ENCODE measurements at places on chromosomes 16 and 17.

- DNase-seq = peak; percentile 6
These were observed 338.0 kb downstream of the WWOX start for GRCh38 chr16:78437352-78437968.

DNA sequence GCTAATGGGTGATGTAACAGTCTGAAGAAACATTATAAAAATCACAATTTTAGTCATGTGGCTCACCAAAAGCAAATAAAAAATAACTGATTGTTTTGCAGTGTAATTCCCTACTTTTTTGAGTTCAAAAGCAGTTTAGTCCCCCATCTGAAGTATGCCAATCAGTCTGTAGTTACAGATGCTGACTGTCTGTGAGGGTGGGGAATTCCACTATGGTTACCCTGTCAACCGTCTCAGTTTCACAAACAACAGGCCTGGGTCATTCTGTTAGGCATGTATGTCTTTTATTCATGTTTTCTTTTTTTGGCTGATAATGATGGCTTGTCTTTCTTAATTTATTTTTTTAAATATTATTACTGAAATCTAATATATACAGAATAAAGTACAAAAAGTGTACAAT is 69.3 kb downstream of the STXBP4 start:
- DNase-seq = no peak

DNA sequence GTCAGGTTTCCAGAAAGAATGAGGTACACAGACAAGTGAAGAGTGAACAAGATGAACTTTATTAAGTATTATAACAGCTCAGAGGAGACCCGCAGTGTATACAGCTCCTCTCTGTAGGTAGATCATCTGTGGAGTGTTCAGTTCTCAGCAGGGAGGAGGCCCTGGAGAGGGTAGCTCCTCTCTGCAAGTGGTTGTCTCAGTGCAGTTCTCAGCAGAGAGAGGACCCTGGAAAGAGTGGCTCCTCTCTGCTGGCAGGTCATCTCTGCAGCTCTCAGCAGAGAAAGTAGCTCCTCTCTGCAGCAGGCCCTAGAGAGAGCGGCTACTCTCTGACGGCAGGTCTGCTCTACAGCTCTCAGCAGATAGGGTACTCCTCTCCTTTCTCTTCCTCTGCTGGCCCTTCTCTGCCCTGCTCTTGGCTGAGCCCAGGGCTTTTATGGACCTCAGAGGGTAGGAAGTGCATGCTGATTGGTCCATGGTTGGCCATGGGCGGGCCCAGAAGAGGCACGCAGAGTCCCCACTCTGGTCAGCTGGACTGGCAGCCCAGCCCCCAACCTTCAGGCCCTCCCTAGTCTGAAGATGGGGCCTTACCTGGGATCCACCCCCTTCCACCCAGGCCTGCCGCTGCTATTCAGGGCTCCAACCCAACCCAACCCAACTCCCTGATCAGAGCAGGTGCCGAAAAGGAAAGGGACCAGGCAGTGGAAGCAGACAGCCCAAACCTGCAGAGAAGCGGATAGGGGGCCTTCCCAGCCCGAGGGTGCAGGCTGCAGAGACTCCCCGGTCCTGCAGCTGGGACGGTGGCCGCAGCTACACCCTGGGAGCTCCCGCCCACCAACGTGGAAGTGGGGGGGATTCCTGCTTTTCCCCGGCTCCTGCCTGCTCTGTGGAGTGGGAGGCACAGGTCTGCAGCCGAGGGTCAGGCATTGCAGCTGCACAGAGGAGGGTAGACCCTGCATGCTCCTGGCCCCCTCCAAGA is 18.5 kb upstream of the DNAJA2 start:
- no peak for DNase-seq

GRCh38 chr17:61106354-61106753 is 293.3 kb upstream of the TBX2 start:
- DNase-seq = no peak

DNA sequence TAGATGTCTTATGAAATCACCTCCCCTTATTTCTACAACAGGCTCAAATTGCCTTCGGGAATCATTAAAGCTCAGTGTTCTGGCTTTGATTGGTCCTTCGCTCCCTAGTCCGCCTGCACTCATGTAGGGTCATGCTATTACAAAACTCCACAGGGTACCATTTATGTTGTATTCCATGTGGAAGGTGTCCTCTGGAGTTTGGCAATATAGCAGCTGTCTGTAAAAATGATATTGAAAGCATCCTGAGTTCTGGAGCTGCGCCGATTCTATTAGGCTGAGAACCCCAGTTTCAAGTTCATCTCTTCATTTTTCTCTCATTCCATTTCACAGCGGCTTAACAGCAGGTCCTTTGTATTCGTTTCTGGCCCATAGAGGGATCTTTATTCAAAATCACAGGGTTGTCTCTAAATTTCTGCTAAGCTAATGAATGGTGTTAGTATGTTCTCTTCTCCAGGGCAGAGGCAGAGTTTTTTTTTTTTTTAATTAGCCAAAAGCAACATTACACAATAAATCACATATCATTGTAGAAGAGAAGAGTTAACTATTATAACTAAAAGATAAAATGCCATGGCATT is 71.9 kb upstream of the TEKT1 start:
- no peak for DNase-seq

GRCh38 chr17:17089796-17090641 is 47.8 kb downstream of the MPRIP start:
- DNase-seq = no peak

- no peak for DNase-seq
These were observed 197.3 kb upstream of the SDK2 start for GRCh38 chr17:73841431-73842060.

GRCh38 chr17:40361063-40361924 is 3.2 kb downstream of the GJD3 start:
- DNase-seq = no peak

DNA sequence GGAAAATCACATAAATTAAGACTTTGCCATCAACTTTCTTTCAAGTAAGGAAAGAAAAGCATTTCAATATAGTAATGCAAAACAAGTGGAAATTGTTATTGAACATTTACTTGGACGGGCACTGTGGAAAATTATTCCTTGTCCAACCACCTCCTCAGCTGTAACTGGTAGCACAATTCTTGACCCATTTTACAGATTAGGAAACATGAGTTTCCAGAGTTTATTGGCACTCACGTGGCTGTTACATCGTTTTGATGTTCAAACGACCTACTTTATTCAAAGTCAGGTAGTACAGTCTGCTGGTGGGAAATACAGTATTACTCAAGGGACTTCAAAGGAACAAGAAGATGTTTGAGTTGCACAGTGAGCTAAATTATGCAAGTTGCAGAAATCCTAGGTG is 866 bp upstream of the PCTP start:
- DNase-seq = no peak

DNA sequence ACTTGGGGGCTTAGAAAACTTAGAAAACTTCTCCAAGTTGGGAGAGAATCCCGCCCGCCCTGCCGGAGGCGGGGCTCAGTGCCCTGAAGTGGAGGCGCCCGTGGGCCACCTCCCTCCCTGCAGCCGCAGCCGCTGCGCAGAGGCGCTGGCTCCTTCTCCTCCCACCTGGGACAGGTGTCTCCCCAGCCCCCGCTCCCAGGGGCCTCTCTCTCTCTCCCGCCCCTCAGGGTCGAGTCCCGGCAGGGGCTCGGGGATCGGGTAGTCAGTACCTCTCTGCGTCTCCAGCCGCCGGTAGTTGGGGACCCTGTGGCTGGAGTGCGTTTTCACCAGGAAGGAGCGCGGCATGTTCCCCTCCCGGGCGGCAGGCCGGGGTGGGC is 257 bp downstream of the SNAI3 start:
- no peak for DNase-seq

Data from stimulated activated CD8-positive, alpha-beta memory T cell treated with anti-CD3 and anti-CD28 coated beads, Interleukin-12 subunit alpha, Interleukin-12 subunit beta, amount 100 ng/mL, for 1 hour (primary cell).